ENCODE measurements at places on chromosomes 6 and 20.

DNA sequence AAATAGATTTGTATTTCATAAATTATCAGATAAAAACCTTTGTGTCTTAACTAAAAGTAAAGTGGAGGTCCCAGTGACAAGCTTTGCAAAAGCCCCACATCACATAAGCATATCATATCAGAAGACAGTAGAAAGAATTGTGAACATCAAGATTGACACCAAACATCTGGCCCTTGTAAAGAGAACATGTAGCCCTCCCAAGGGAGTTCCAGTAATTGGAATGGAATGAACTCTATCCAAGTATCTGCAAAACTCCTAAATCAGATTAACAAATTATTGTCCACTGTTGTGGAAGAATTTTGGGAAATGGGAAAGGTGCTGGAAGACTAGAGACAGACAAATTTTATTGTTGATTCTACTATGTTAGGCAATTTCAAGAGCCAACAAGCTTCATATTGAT, 268.8 kb downstream of the KCNQ5 start:
- DNase-seq = no peak

- DNase-seq = no peak
These were observed 87.6 kb downstream of the AGPAT4 start for GRCh38 chr6:161186173-161186769.

DNA sequence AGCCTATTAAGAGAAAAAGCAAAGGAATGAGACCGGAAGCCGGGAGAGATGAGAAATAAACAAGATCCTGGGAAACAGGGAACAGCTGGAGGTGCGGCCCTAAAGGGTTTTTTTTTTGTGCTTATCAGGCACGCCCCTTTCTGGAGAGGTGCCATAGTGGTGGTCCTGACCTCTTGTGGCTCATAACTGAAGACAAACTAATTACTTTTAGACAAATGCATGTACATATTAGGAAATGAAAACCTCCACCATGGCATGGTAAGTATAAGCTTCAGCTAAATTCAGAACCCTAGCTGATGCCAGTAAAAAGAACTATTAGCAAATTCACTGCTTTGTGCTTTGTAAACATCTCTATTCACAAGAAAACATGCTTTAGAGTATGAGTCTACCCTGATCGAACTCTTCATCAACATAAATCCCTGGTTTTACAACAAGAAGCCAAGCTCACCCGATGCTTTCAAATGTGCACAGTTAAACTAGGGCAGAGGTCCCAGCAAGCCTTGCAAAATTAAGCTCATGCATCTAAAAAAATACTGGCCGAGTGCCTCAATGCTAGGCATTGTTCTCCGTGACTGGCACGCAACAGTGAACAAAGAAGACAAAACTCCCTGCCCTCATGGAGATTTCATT, 96.4 kb upstream of the MRPS10 start:
- peak; percentile 12 for DNase-seq

GRCh38 chr6:130666786-130667185, 160.4 kb upstream of the SMLR1 start:
- peak; percentile 88 for DNase-seq

DNA sequence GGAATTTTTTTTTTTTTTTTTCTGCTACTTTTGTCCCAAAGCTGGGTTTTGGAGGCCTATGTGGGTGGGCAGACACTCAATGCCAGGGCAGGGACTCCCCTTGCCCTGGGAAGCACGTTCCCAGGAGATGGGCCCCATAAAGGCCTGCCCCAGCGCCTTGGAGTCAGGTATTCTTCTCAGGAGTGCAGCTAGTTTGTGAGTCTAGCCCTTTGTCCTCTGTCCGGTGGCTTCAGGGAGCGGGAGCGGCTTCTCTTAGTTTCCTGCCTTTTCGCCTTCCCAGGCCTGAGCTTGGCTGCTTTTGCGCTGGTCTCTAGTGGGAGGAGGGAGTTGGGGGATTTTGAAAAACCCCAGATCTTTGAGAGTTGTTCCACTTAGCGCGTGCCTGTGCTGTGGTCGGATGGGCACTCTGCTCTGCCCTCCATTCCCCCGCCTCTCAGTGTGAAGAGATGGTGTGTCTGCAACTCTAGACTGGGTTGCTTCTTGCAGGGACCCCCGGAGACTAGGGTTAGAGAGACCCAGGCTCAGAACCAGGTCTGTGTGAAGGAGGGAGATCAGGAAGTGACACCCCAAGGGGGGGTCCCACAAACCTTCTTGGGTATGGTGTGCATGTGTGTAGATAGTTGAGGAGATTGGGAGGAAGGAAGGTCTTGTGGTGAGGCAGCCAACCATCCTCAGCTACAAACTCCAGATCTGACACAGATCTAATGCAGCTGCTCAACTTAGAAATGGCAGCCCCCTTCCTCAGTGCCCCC, 1.3 kb downstream of the PLCG1 start:
- no peak for DNase-seq

GRCh38 chr6:23173234-23173633, 603.9 kb downstream of the HDGFL1 start:
- no peak for DNase-seq

DNA sequence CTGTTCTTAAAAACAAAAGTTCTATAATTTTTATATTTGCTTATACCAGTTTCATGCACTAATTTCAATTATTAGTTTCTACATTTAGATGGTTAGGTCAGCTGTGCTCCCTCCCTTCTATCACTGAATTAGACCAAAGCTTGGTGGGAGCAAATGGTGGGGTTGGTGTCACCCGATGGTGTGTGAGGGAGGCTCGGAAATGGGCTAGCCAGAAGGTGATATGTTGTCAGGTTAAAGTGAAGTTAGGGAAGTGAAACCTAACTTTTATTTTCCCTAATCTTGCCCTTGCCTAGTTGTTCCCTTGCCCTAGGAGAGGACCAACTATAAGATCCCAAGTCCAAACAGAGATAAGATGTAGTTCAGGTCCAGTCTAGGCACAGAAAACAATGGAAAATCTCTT, 38.7 kb downstream of the RPS12 start:
- DNase-seq = no peak

DNA sequence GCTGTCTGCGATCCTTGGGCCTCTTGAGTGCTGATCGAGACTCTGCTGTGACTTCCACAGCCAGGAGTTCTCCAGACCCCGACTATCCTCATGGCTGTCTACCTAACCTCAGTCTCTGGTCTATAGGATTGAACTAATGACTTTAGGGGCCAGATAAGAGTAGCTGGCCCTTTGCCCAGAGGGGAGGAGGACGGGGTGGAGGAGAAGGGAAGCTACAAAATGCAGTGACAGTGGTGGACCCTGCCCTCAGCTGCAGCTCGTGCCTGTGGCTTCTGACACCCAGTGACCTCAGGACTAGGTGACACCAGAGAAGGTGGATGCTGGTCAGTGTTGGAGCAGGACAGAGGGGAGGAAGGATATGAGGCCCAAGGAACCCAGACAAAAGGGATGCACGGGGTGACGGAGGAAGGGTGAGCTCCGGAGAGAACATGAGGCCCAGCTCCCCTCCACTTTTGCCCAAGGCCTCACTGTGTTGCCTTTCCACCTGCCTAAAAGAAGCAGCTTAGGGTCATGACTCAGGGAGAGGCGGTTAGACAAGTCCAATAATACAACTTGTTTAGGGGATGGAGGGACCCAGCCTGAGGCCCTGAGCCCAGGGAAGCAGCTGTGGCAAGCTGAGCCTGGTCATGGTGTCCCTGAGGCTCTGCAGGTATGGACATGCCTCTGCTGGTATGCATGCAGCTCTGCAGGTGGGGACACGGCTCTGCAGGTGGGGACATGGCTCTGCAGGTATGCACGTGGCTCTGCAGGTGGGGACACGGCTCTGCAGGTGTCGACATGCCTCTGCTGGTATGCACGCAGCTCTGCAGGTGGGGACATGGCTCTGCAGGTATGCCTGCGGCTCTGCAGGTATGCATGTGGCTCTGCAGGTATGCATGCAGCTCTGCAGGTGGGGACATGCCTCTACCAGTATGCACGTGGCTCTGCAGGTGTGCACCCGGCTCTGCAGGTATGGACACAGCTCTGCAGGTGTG, 67.7 kb downstream of the SYNJ2 start:
- peak; percentile 65 for DNase-seq

DNA sequence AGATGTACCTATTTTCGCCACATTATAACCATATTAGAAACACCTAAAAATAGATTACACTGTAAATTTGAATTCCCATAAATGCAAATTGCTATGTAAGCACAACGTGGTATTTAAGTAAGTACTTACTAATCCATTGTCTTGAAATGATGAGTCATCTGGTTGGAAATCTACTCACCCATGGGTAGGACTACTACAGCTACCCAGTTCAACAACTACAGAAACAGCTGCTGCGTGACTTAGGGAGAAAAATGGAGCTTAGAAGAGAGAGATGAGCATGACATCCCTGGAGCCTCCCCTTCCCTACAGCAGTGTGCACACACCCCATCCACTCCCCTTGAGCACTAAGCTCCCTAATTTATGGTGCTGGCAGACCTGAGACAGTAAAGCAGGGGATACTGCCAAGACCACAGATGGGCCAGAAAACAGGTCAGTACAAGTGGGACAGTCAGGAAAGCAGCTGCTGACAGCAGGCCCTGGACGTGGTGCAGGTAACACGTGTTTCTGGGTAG, 26.9 kb downstream of the RRAGD start:
- DNase-seq = no peak

GRCh38 chr20:44973053-44973452, 6.7 kb downstream of the STK4 start:
- no peak for DNase-seq

GRCh38 chr6:14762077-14762476, 483.8 kb upstream of the JARID2 start:
- DNase-seq = no peak

- DNase-seq = no peak
These were observed 4.8 kb upstream of the RBPJL start for GRCh38 chr20:45301824-45302271.

DNA sequence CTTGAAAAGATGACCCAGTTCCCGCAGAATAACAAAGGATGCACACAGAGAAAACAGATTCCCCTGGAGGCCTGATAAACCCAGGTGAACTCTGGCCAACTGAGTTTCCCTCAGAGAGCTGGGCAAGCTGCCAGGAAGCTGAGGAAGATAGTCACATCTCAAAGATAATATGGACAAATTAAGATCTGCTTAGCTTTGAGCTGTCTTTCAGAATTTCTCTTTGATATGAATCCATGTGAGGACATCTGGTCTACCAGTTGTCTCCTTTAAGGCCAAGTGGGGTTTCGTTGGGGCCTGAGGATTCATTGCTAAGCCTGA, 59.5 kb downstream of the ID4 start:
- DNase-seq = no peak

DNA sequence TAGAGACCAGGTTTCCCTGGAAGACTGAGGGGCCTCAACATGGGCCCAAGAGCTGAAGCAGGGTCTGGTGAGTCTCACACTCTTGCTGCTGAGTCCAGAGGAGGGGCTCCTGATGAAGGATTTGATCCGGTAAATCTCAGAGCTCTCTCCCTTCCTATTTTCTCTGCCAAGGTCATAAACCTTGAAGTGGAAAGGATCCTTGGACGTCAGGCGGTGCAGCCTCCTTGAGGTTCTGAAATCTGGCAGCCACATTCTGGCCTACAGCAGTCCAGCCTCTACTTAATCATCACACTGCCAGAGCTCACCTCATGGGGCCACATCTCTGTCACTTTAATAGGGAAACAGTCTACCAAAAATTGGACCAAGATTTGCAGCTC, 24.0 kb downstream of the ACSS1 start:
- no peak for DNase-seq

GRCh38 chr20:63822276-63822696, 8.8 kb downstream of the ZBTB46 start:
- no peak for DNase-seq

DNA sequence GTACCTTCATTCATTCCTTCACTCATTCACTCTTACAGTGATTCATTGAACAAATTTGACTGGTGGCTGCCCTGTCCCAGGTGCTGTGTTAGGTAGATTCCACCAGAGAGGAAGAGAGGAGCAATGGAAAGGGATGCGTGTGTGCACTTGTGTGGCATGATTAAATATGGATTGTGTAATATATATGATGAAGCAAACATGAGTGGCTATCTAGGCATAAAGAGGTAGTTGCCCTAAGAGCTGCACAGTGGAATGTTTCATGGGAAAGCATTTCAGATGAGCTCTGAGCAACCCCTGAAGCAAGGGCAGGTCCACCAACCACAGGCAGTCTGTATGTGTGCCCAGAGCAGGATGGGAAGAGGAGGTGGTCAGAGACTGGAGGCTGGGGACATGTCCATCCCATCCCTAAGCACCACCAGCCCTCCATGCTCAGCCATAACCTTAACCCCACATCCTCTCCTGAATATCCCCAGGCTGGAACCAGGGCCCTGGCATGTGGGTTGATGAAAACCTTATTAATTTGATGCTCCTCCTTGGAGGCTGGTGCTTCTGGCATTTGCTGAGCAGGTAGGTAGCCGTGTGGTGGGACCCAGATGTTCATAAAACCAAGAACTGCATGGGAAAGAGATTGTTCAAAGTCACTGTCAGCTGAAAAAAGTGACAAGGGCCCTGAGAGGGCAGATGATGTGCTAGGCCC, 226.2 kb downstream of the SYNDIG1 start:
- no peak for DNase-seq

GRCh38 chr6:139287868-139288267, 3.9 kb downstream of the TXLNB start:
- DNase-seq = no peak

DNA sequence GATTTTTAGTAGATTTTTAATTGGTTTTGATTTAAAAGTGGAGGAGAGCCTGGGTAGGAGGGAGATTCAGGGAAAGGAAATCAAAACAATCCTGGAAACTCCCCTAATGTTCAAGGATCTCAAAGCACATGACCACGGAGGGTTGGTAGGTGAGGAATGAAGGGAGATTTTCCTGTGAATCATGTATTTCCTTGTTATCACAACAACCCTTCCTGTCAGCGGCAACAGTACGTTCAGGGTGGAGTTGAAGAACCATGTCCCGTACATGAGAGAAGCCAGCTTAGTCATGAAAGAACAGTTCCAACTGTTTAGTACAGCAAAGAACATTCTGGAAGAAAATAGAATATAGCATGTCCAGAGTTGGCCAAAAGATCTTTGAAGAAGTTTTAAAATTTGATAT, 79.4 kb upstream of the SCAF8 start:
- no peak for DNase-seq

GRCh38 chr6:30227763-30228487, 14.7 kb upstream of the TRIM26 start:
- DNase-seq = no peak

DNA sequence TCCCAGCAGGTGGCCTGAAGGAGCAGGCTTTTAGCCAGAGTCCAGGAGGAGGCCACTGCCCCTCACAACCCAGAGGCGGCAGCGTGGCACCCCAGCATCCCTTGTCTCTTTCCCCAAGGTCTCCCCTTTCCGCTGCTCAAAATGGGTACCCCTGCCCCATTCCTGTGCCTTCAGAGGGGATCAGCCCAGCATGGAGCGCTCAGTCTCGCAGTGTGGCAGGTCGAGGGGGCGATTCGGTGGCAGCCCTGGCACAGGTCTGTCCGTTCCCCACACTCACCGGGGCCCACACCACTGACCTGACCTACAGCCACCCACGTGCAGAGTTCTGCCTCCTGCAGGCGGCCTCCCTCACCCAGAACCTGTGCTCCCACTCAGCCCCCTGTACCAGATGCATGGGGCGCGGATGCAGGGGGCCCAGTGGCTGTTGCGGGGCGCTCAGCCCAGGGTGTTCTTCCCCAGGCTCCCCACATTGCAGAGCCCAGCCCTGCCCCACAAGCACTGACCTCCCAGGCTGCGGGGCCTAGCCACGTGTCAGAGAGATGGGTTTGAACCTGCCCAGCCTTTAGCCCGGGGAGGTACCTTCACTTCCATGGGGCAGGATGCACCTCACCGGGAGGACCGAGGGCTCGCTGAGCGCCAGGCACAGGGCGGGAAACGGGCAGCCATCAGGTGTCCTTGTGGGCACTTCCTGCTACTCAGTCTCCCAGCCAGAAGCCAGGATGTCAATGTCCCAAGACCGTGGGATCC, 41.8 kb downstream of the DSTN start:
- DNase-seq = no peak

GRCh38 chr20:64113796-64114355, 6.5 kb upstream of the NPBWR2 start:
- no peak for DNase-seq
